Breast epithelium (tissue), 4 donors: ENCODE measurements at places on chromosomes 1 and 21. TPM values are rescaled to one million over a fixed set of nuclear protein-coding genes. Genes with fewer than 3 reads are reported as not detected.
A peak's percentile ranks its signal among the peaks of the same experiment; 100 is the strongest.

DNA sequence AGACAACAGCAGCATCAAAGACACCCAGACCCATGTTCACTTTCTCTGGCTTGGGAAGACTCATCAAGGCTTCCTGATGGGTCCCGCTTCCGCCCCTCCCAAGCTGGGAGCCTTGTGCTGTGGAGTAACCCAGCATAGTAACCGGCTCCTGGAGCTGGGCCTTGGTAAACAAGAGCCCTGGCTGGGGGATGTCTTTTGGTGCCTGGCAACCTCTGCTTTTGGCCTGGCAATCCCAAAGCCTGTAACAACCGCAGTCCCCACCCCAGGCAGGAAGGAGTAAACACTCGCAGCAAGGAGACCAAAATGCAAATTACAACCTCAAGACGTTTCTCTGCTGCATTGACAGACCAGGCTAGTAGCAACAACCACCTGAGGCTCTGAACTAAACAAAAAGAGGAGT, 16.9 kb upstream of the THRAP3 start:
- no peaks in the 10 kb centered on the region for H3K27me3 ChIP-seq
- peaks cover 5% of the 10 kb centered on the region for H3K4me1 ChIP-seq
- peak overlapping the region; percentile 90 for H3K27ac ChIP-seq

DNA sequence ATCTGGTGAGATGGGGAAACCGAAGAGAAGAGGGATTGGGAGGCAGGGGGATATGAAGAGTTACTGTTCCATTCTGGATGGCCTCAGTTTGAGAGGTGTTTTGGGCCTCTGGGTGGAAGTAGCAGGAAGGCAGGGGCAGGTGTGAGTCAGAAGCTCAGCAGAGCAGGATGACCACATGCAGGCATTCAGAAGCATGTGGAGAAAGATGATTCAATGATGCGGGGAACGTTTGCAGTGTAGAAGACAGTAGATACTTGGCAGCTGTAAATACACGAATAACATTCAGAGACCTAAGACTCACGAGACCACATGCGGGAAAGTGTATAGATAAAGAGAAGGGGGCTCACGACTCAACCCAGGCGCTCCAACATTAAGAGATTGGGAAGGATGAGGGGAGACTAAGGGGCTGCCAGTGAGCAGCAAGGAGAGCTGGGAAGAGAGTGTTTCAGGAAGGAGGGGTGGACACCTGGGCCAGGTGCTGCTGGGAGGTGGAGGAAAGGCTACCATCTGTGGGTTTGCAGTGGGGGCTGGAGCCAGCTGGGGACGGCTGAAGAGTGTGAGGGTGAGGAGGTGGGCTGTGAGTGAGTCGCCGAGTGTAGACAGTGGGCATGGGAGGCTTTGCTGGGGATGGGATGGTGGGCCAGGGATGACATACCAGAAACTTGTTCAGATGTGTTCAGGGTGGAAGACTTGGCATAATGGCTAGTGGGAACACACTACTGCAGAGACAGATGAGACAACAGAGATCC, 5.8 kb upstream of the EPS8L3 start:
- no peaks in the 10 kb centered on the region for H3K27me3 ChIP-seq
- H3K4me1 ChIP-seq: no peaks in the 10 kb centered on the region
- H3K4me3 ChIP-seq: no peak overlapping the region
- no peak overlapping the region for H3K27ac ChIP-seq
- DNase-seq: peak; percentile 34

DNA sequence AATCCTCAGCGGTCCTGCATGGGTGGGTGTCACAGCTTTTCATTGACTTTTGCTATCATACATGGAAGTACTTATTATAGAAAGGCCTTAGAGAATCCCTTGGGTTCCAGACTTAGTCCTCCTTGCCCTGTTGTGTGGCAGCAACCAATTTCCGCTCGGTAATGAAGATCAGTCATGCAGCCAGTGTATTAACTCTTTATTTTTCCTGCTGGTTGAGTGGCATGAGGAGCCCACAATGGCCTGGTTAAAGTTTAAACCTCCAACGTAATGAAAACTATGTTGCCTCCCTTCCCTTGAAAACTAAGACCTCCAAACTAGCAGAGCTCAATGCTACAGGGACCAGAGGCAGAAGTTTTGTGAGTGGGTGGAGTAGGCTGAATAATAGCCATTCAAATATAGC, 20.0 kb downstream of the CITED4 start:
- no peaks in the 10 kb centered on the region for H3K36me3 ChIP-seq
- H3K4me3 ChIP-seq: no peak overlapping the region
- DNase-seq: no peak
- no peak overlapping the region for H3K27ac ChIP-seq

GRCh38 chr1:152225678-152226077, 1.7 kb upstream of the HRNR start:
- no peaks in the 10 kb centered on the region for H3K27me3 ChIP-seq
- no peak for DNase-seq
- no peak overlapping the region for H3K27ac ChIP-seq
- no peak overlapping the region for H3K4me3 ChIP-seq

DNA sequence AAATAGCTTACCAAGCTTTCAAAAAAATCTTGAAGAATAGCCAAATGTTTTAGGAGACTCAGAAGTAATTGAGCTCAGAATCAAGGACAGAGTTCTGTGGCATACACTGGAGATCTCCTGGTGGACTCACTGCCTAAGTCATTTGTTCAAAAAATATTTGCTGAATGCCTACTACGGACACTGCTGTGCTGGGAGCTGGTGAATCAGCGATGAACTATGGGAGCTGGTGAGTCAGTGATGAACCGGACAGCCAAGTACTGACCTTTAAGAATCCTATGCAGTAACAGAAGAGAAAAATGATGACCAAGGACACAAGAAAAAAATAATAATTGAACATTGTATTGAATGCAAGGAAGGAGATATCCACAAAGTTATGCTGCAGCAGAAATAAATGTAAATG, 717.9 kb upstream of the CXADR start:
- no peak overlapping the region for H3K4me3 ChIP-seq
- H3K27ac ChIP-seq: no peak overlapping the region
- no peaks in the 10 kb centered on the region for H3K36me3 ChIP-seq
- H3K4me1 ChIP-seq: no peaks in the 10 kb centered on the region
- no peaks in the 10 kb centered on the region for H3K27me3 ChIP-seq

The RAB13 gene
- total RNA-seq: 62.6 TPM

GRCh38 chr1:223691121-223691520, 21.2 kb upstream of the CAPN2 start:
- H3K4me3 ChIP-seq: no peak overlapping the region
- no peak for DNase-seq
- H3K27me3 ChIP-seq: no peaks in the 10 kb centered on the region
- H3K36me3 ChIP-seq: no peaks in the 10 kb centered on the region
- H3K27ac ChIP-seq: no peak overlapping the region
- no peaks in the 10 kb centered on the region for H3K4me1 ChIP-seq

DNA sequence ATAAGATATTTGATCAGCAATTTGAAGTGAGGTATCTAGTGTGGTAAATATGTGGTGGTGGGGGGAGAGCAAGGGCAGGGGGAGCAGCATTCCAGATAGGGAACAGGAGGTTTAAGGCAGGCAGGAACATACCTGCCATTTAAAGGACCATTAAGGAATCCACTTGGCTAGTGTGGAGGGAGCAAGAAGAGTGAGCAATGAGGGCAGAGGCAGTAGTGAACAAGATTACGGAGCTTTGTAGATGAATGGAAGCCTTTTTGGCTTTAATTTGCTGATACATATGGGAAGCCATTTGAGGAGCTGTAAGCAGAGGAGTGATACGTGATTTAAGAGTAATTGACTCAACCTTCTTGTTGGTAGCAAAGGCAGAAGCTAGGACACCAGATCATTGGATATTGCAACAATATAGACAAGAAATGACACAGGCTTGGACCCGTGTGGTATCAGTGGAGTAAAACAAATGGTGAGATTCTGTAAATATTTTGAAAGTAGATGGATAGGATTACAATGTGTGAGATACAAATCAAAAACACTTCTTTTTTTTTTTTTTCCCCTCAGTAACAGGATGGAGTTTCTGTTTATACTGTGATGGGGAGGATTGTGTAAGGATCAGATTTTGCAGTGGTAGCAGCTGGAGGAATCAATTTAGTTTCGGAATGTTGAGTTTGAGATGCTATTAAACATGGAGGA, 73.8 kb upstream of the B3GALT2 start:
- no peaks in the 10 kb centered on the region for H3K4me1 ChIP-seq
- no peaks in the 10 kb centered on the region for H3K27me3 ChIP-seq
- H3K36me3 ChIP-seq: no peaks in the 10 kb centered on the region
- H3K27ac ChIP-seq: no peak overlapping the region
- no peak for DNase-seq

- no peak for DNase-seq
- peaks cover 10% of the 10 kb centered on the region for H3K4me1 ChIP-seq
- no peaks in the 10 kb centered on the region for H3K36me3 ChIP-seq
- no peak overlapping the region for H3K4me3 ChIP-seq
- H3K27me3 ChIP-seq: no peaks in the 10 kb centered on the region
These were observed 180.2 kb upstream of the RUNX1 start for GRCh38 chr21:35229290-35229689.

GRCh38 chr1:167790117-167790516, 68.3 kb downstream of the MPZL1 start:
- H3K4me1 ChIP-seq: peaks cover 5% of the 10 kb centered on the region
- no peak overlapping the region for H3K4me3 ChIP-seq
- H3K36me3 ChIP-seq: no peaks in the 10 kb centered on the region
- DNase-seq: peak; percentile 72
- no peaks in the 10 kb centered on the region for H3K27me3 ChIP-seq

DNA sequence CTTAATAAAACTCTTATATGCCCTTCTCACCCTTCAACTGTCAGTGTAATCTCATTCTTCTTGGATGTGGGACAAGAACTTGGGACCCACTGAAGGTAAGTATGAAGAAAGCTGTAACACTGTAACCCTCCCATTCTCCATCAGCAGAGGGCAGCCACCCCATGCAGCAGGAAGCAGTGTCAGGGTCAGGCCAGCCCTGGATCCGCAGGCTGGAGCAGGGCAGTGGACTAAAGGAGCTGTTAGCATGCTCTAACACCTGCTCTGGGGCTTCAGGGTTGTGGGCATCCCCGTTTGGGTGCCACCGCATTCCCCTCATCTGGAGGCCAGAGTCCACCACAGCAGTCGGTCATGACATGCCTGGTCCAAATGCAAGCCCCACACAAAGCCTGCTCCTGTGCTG, 156.5 kb downstream of the HIVEP3 start:
- no peak overlapping the region for H3K4me3 ChIP-seq
- no peaks in the 10 kb centered on the region for H3K27me3 ChIP-seq
- DNase-seq: no peak
- no peaks in the 10 kb centered on the region for H3K36me3 ChIP-seq
- no peaks in the 10 kb centered on the region for H3K4me1 ChIP-seq

DNA sequence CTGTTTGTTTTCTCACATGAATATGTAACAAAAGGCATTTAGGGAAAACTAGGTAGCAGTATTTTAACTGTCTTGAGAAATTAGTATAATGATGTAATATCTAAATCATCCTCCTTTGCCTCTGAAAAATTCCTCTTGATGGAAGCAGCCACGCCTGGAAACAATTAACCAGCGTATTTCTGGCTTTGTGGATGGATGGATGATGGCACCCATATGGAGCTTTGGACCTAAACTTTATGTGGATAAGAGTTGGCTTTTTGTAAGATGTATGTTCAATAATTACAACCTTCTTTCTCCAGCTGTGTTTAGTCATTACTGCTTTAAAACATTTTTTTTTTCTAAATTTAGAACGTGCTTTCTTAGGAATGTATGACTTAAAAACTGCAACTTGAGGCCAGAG, 12.7 kb downstream of the CDCA8 start:
- H3K36me3 ChIP-seq: no peaks in the 10 kb centered on the region
- no peaks in the 10 kb centered on the region for H3K27me3 ChIP-seq
- H3K27ac ChIP-seq: no peak overlapping the region
- H3K4me1 ChIP-seq: no peaks in the 10 kb centered on the region
- H3K4me3 ChIP-seq: no peak overlapping the region

GRCh38 chr1:94873520-94874351, 53.2 kb downstream of the CNN3 start:
- peak overlapping the region; percentile 21 for H3K27ac ChIP-seq
- DNase-seq: peak; percentile 42
- H3K4me3 ChIP-seq: no peak overlapping the region
- no peaks in the 10 kb centered on the region for H3K4me1 ChIP-seq

DNA sequence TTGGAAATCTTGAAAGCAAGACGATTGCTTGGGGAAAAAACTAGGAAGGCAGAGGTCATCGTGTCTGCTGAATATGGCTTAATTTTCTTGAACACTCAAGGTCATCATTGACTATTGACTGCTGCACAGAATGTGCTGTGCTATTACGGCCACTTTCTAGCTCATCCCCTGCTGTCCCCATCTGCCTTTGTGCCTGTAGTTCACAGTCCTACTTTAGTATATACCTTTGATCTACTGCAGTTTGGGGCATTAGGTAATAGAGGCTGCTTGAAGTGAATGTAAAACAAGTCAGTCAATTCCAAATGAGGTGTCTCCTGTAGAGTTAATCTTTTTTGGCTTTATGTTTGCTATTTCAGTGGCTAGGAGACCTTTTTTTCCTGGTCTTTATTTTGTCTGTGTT, 8.3 kb downstream of the RAB4A start:
- no peaks in the 10 kb centered on the region for H3K27me3 ChIP-seq
- peaks cover 2% of the 10 kb centered on the region for H3K4me1 ChIP-seq
- DNase-seq: no peak
- H3K36me3 ChIP-seq: no peaks in the 10 kb centered on the region
